ENCODE measurements at places on chromosomes 6 and 20. TPM values are rescaled to one million over a fixed set of nuclear protein-coding genes. Genes with fewer than 3 reads are reported as not detected.

WFDC2 gene
- not detected for total RNA-seq

GRCh38 chr6:138593124-138593877 lies 94.0 kb upstream of the NHSL1 start:
- peak; percentile 99 for DNase-seq

OR2H1 gene
- total RNA-seq, result not detected

GRCh38 chr6:133170602-133171001 lies 70.6 kb upstream of the EYA4 start:
- DNase-seq, result no peak

DNA sequence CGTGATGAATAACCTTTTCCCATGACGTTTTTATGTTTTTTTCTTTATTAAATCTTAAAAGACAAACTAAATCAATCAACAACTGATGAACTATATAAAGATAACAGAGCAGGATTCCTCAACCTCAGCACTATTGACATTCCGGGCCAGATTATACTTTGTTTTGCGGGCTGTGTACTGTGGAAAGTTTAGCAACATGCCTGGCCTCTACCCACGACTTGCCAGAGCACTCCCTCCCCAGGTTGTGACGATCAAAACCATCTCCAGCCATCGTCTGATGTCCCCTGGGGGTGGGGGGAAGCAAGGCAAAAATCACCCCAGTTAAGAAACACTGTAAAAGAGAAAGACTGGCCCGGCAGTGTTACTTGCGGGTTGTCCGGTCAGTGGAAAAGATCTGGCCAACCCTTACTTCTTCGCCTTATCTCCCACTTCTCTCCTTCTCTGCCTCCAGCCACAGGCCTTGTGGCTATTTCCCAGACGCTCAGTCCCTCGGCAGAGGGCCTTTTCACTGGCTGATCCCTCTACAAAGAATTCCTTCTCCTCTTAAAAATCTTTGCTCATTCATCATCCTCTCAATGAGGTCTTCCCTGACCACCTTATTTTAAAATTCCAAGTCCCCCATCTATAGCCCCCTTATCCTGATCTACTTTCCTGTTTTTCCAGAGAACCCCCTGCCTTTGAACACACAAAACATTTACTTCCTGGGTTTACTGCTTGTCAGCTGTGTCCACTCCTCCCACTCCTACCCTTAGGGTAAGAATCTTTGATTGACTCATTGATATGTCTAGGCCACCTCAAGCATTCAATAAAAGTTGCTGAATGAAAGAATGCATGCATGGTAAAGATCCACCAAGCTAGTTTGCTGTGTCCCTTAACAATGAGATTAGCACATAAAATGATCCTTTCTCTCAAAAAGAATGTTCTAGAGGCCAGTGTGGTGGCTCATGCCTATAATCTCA lies 14.7 kb upstream of the RAB22A start:
- peak; percentile 20 for DNase-seq

TOX2 gene
- 1.7 TPM for total RNA-seq

- DNase-seq, result no peak
Measured at GRCh38 chr20:62176866-62177265, 6.0 kb upstream of the MTG2 start.

DNA sequence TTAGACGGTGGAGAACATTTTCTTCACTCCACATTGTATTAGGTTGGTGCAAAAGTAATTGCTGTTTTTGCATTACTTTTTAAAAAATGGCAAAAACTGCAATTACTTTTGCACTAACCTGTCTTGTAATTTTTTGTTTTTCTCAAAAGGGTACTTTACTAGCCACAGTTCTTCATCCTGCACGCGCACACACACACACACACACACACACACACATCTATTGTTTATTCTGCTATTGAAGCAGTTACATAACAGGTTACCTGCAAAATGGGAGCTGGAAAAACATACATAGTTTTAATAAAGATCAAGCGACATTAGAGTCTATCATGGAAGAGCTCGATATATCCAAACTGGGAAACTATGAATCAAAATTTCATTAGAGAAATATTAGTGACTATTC lies 235.2 kb downstream of the SIM1 start:
- no peak for DNase-seq

DNA sequence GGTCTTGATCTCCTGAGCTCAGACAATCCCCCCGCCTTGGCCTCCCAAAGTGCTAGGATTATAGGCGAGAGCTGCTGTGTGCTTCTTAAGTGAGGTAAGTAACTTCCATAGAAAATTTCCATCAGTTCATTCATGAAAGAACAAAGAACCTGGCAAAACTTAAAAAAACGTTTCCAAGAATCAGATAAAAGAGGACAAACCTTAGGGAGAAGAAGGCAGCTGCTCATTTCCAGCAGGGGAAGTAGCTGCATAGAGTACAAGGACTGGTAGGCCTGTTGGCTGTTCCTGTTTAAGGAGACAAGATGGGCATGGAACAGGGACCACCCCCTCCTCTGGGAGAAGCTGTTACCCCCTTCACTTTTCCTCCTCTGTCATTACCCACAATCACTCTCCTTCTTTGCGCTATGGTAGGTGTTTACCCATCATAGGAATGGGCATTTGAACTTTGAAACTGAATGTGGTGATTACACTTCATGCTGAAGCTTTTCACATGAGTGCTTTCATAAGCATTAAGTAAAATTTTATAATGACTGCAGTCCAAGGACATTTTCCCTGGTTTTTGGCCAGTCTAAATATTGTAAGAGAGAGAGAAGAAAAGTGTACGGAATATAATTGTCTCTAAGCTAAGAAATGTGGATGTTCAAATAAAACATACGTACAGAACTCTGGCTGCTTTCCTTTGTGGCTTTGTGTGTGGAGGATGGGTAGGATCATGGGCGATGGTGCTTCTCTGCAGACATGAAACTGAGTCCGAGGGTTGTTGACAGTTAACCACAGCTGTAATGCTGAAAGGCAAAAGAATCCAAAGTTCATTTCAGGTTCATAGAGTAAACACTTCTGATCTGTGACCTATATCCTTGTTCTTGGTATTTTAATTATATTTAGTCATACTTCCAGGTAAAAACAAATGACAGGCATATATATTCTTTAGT lies 56.4 kb downstream of the CCN2 start:
- no peak for DNase-seq

DNA sequence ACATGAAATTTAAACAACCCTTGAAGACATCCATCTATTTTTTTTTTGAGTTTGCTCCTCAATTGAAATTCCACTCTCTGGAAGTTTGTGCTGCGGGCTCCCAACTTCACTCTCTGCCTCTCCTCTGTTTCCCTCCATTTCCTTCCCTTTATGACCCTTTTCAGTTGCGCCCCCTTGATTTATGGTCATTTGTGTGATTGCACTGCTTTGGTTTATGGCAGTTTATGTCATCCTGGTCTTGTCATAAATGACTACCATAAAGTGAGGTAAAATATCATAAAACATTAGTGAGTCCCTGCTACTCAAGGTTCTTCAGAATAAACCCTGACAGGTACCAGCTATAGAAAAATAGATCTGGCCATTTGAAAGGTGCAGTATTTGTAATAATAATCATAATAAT lies 348.3 kb upstream of the ZFP64 start:
- DNase-seq, result no peak

GRCh38 chr6:153832543-153832942 lies 206.5 kb upstream of the OPRM1 start:
- DNase-seq, result no peak

DNA sequence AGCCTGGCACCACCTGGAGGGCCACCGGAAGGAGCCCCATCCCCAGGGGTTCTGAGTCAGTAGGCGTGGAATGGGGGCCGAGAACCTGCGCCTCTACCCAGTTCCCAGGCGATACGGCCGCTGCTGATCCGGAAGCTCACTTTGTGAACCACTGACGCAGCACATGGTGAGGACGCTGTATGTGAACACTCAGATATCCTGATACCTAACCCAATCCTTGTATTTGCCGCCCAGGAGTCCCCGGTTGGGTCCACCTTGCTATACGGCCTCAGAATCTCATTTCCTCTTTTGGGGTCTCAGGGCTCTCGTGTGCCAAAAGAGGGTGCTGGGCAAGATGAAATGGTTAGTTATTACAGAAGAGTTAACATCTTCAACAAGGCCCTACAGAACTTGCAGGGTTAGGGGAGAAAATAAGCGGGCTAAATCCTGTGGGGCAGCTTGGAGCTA lies 604 bp upstream of the RAB5IF start:
- DNase-seq, result no peak

DNA sequence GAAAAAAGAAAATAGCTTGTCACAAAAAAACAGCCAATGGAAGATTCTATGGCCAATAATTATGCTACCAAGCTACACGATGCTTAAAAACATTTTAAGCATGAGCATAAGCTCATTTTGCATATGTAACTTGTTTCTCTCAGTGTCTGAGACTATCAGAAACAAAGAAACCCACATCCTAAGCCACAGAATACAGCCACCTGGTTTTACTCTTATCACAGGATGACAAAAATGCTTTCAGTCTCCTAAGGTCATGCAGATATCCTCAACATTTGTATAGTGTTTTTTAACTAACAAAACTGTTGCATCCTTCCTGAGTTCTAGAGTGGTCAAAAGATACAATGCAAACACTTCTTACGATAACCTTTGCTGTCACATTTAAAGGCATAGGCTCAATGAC lies 172.1 kb upstream of the RUNX2 start:
- no peak for DNase-seq

DNA sequence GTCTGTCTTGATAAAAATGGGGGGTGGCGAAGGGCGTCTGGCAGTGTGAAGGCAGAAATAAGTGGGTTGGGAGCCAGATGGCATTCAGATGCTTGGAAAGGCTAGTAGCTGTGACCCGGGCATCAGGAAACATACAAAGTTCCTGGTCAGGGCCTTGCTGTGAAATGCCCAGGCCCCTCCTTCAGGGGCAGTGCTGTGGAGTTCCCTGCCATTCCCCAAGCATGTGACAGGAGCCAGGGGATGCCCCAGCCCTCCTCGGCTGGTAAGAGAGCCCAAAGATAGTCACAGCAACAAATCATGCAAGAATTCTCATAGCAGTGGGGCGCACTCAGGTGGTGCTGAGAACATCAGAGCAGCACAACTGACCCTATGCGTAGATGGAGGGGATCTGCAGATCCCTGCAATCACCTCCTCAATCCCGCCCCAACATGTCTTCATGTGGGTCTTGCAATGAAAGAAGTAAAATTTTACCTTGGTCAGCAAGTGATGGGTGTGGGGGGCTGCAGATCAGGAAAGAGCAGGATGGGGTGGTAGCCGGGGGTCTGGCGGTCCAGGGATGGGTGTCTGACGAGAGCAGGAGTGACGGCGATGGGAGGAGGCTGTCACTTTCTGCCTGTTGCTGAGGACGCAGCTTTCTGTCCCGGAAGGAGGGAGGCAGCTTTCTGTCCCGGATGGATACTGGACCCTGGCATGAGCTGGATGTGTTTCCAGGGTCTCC lies 39.5 kb downstream of the SLC22A1 start:
- DNase-seq, result no peak

GRCh38 chr6:147407571-147407970 lies 100.9 kb upstream of the SAMD5 start:
- DNase-seq, result no peak

GRCh38 chr6:151702851-151703658 lies 104.4 kb upstream of the ESR1 start:
- DNase-seq, result no peak
